NCI-H1105 (cell line): ENCODE measurements at places on chromosomes 12 and 14.

- peak; percentile 49 for DNase-seq
These were observed 716 bp downstream of the TMEM179 start for GRCh38 chr14:104603711-104604401.

DNA sequence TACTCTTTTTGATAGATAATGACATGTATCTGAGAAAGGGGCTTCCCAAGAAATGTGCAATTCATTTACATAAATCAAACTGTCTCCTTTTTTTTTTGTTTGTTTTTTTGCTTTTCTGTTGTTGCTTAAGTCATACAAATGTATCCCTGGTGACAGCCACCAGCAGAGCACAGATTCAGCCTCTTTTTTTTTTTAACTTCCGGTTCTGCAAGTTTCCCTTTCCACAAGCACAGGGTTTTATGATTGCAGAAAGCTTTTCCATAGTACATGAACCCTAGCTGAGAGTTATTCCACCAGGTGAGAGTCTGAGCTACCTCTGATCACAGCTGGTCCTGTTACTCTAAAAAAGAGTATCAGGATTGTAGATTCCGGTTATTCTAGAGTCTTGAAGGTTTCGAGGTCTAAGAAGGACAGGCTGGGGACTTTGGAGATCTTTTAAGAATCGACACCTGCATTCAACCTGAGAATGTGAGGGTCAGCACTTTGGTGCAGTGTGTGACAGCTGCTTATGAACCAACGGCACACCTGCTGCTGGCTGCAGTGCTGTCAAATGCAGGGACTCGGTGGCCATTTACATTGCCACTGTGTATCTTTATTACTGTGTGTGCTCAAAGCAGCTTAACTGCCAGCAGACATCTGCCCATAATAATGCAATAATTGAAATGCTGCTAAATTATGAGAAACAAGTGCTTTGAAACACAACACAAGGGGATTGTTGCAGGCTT is 551.7 kb downstream of the NRXN3 start:
- DNase-seq, result peak; percentile 58

DNA sequence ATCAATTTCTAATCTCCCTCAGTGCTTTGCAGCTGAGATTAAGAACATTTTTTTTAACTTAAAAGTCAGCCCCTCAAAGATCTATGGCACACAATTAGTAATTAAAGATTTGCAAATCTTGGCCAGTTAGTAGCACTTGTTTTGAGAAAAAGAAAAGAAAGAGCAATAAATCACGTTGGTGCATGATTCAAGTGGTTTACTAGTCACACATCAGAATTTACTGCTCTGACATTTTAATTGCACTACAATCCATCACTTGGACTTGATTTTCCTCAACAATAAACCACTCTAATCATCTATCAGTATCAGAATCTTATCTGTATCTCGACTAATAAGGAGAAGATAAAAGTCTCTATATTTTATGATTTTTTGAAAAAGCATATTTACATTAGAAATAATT is 154.3 kb downstream of the HELB start:
- no peak for DNase-seq

GRCh38 chr14:36674659-36675058 is 13.0 kb downstream of the PAX9 start:
- DNase-seq, result no peak

DNA sequence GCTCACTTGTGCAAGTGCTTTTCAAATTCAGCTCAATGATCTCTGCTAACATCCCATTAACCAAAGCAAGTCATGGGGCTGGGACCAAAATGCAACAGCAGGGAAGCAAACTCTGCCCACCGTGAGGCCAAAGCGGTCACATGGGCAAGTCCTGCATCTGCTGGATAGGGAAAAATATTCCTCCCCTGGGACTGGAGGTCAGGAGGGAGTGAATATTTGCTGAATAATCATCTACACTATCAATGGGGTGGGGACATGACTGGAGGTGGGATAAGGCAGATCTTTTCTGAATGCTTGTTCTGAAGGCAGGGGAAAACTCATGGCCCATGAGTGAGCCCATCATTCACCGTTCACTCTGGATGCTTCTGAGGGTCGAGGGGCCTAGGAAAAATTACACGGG is 45.1 kb upstream of the VRK1 start:
- DNase-seq, result no peak

DNA sequence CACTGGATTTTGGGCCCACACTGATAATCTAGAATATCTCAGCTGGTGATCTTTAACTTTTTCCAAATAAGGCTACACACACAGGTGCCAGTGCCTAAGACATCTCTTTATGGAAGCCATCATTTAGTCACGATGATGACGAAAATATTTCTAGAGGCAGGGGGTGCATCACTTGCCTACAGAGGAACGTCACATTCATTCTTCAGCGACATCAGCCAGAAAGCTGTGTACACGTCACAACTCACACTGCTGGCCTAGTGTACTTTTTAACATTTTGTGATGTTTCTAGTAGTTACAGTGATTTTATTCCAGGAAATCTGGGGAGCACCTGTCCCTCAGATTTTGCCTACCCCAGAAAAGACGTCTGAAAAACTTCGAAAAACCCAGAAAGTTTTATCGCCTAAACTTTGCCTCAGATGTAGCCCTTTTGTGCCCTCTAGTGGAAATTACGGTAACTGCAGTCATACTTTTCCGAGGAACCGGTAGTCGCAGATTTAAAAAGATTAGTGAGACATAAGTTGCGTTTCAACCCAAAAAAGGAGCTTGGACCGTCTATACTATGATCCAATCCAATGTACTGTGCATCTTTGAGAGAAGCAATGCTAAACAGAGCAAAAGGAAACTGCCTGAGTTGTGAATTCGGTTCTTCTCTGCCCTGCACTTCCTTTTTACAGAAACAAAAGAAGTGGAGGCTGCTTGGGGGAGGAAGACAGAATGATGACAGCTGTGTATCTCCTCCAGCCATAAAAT is 64.3 kb upstream of the STON2 start:
- DNase-seq, result peak; percentile 25

GRCh38 chr12:49823951-49824350 is 4.3 kb downstream of the NCKAP5L start:
- no peak for DNase-seq

- no peak for DNase-seq
These were observed 22.8 kb upstream of the DHRS4 start for GRCh38 chr14:23930742-23931141.

DNA sequence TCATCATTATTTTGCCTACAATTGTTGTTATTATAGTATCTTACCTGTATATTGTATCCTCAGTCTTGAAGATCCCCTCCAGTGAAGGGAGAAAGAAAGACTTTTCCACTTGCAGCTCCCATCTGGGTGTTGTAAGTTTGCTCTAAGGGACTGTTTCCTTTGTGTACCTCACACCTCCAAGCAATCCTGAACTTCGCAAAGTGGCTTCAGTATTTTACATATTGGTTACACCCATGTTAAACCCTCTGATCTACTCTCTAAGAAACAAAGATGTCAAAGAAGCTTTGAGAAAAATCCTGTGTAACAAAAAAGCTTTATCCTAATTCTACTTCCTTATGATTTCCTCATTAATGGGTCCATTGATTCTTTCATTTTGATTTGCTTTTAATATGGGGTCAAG is 10.1 kb upstream of the OR9K2 start:
- DNase-seq, result no peak

DNA sequence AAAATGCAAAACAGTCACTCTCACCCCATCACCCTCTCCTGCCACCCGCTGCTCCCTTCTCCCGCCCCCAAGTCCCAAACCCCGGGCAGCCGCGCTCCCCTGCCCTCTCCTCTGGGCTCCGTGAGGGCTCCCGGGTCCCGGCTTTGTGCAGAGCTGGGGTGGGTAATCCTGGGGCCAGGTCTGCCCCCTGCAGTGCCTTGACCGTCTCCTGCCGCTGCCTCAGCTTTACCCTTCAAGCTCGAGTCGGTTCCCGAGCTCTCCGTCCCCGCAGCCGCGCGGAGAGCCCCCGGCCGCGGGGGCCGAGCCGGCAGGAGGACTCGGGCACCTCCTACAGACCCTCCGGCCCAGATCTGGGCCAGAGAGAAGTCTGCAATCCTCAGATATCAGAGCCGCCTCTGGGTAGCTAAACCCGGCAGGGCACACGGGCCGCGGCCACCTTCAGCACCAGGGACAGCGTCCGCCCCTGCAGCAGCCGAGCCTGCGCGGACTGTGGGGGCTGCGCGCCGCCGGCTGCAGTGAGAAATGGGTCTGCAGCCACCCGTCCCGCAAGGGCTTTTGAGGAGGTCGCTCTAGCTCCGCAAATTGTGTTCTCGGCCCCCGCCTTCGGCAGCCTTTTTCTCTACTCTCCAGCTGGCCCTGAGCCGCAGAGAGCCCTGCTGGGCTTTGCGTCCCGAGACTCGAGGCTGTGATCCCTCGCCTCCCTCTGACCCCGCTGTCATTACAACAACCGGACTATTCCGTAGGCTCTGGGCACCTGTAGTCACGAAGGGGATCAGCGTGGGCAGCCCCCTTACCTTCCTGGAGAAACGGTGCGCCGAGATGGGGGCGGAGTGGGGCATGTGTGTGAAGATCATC is 1.2 kb downstream of the PRMT8 start:
- no peak for DNase-seq

- no peak for DNase-seq
These were observed 100.3 kb downstream of the ESR2 start for GRCh38 chr14:64193821-64194220.

- no peak for DNase-seq
These were observed 440.3 kb upstream of the RGS6 start for GRCh38 chr14:71491931-71492330.

GRCh38 chr14:99258876-99259726 is 12.9 kb downstream of the BCL11B start:
- no peak for DNase-seq

GRCh38 chr12:118498171-118498570 is 121.8 kb downstream of the SUDS3 start:
- DNase-seq, result no peak

DNA sequence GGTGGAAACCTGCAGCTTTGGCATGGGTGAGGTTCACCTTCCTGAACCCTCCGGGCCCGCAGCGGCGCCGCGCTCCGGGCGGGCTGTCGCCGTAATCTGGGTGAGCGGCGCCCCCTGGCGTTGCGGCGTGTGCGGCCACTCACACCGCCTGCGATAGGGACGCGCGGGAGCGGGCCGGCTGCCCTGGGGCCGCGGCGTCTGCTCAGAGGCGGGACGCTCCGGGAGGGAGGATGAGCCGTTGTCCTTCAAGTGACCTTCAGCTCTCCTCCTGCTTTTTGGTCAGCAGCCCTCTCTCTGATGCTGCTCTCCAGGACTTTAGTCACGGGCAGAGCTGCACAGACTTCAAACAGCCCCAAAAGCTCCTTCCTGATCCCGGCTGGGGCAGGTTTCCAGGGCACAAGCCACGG is 211.7 kb upstream of the FKBP4 start:
- DNase-seq, result peak; percentile 70

- no peak for DNase-seq
These were observed 41.4 kb downstream of the CLIP1 start for GRCh38 chr12:122381021-122381420.

- no peak for DNase-seq
These were observed 19.5 kb downstream of the DCN start for GRCh38 chr12:91163116-91163515.
